ENCODE measurements at places on chromosomes 1 and 21.

GRCh38 chr1:109929588-109930251 is 19.1 kb downstream of the CSF1 start:
- no peak for DNase-seq

GRCh38 chr1:35186239-35186638 is 6.7 kb downstream of the SFPQ start:
- DNase-seq, result no peak

DNA sequence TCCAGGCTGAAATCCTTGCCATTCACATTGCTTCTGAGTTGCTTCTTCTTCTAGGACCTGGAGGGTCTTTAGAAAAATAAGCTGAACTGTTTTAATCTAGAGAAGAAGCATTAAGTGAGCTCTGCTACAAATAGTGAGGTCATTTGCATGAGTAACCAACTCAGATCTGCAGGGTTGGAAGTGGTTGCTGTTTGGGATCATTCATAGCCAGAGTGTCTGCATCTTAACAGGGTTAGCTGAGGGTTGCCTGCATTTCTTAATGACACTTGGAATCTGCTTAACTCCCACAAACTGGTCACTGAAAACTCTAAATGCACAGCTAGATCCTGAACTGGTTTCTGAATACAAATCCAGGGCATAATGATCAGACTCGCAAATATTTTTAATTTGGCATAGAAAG is 9.9 kb downstream of the CNIH3 start:
- no peak for DNase-seq

GRCh38 chr1:58942759-58943191 is 158.9 kb upstream of the JUN start:
- DNase-seq, result no peak

DNA sequence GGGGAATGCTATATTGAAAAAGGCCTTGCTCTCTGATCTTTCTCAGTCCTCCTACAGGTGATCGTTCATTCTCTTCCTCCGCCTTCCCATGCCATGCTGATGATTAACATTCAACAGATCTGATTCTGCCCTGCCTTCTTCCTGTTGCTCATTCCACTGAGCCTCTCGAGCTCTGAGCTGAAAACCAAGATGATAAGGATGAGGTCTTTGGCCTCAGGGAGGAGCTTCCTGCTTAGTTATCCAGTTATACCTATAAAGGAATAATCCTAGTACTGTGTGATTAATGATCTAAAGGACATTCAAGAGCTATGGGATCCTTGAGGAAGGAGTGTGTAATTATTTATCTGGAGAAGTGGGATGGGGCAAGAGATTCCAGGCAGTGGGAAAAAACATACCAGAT is 25.2 kb upstream of the MAP3K7CL start:
- DNase-seq, result no peak

DNA sequence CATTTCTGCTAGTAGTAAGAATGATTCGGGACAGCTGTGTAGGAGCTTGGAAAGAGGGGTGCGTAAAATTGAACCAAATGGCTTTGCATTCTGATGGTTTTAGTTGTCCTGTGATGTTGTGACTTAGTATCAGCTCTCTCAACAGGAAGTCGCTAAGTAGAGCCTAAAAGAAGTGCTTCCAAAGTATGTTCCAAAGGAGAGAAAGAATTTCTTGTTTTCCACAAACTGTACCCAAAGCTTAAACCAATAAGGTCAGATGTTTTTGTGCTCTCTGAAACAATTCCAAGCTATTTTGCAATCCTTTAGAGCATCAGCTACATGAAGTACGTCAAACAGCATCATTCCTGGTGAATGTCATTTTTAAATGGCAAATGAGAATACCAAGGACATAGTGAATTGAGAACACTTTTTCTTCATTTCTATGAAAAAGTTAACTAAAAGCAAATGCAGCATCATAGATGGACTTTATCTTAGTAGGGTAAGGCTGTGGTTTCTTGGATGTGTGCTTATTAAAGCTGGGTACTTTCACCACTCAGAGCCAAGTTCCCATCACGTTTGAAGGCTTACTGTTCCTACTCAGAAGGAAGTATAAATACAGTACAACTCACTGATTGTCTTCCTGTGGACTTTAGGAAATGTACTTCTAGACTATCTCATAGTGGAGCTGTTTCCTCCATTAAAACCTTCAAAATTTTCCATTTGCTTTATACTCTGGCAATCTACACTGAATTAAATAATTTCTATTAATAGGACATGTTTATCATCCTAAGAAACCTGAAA is 148.6 kb downstream of the C1orf21 start:
- DNase-seq, result no peak

DNA sequence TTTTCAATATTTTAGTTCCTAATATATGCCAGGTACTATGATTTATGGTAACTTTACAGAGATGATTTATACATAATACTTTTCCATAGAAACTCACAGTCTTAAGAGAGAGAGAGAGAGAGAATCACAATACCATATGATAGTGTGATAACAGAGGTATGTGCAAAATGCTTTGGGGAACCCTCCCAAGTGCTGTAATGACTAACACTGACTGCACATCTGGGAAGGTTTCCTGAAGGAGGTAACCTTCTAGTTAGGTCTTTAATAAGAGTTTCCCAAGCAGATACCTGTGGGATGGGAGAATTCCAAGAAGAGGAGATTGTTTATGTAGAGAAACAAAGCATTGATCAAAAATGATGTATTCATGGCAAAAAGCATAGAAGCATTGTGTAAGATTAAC is 34.6 kb upstream of the PIGC start:
- DNase-seq, result no peak

DNA sequence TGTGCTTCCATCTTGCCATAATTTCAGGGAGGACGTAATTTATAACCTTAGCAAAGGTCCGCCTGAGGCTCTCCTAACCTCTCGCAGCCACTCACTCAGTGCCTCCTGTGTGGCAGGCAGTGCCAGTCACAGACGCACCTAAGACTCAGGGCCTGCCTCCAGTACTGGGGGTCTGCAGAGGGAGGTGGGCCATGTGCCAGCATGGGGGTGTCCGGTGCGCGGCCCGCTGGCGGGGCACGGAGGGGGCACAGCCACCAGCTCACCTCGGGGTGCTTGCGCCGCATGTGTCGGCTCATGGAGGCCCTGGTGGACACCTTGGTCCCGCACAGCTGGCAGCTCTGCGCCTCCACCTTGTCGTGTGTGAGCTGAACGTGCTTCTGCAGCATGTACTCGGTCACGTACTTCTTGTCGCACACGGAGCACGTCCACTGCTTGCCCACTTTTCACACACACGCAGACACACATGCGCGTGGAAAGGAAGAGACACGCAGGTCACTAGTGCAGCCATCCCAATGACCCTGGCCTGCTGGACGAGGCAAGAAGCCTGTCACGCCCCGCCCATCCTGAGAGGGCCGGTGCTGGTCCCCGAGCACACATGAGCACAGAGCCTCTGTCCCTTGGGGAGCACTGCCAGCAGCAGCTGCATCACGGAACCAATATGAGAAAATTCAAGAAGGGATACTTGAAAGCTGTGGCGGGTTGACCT is 43.2 kb upstream of the RIPK4 start:
- DNase-seq, result no peak

DNA sequence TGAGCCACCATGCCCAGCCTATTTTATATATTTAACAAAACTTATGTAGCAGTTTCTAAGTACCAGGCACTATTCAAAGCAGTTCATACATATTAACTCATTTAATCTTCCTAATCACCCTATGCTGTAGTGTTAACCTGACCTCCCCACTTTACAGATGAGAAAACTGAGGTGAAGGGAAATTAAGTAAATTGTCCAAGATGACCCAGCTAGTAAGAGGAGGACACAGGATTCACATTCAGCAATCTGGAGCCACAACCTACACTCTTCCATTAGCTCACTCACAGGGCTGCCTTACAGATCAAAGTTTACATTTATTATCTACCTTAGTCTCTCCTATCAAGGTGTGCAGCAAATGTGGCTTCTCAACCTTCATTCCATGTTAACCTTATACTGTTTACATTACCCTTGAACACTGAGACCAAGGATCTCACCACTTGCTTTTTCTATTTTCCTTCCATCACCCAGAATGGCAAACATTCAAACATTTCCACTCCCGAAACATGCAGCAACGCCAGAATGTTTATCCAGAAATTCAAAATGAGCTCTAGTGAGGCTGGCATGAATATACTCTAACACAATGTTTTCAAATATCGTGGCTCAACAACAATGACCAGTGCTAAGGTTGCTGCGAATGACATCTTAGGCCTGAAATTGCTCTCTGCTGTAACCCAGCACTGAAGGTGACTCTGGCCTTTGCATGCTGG is 24.5 kb downstream of the HIVEP3 start:
- DNase-seq, result no peak

DNA sequence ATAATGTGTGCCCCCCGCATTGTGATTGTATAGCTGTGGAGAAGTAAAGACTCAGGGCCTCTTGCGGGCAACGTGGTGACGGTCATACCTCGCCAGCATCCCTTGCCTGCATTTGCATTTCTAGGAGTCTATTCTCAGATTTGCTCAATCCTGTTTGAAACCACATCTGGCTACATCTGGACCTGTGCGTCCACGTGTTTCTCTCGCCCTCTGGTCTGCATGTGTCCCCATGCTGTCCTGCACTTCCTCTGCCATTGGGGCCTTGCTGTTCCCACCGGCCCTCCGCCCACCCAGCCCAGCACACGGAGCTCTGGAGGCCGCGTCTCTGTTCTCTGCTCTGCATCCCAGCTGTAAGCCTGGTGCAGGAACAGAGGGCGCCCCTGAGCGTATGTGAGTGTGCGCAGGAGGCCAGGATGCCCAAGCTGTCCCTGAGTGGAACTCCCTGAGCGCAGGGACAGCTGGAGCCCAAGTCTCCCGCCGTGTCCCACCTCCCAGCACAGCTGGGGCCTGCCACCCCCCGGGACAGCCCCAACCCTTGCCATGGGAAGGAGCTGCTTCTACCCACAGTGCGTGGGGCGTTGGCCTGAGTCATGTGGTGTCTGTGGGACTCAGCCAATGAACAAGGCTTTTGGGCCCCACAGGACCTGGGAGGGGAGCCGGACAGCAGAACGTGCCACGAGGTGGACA is 1.6 kb downstream of the KRTAP10-2 start:
- no peak for DNase-seq

GRCh38 chr1:201172999-201173610 is 17.5 kb upstream of the IGFN1 start:
- no peak for DNase-seq

GRCh38 chr1:209405183-209405814 is 178.2 kb upstream of the CAMK1G start:
- no peak for DNase-seq

DNA sequence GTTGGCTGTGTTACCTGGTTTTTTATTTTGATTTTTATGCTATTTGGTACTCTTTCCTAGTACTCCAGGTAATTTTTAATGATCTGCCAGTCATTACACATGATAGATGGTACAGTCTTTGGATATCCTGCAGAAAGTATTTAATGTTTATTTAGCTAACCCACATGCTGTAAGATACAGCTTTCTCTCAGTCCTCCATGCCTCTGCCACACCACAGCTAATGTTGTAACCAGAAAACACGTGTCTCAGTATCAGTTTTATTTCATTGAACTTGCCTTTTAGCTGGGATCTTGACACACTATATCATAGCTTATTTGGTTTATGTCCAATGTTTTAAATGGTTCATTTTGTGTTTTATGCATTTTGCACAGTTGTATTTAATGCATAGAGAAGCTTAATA is 1648.4 kb downstream of the KCNT2 start:
- DNase-seq, result no peak

- DNase-seq, result no peak
Measured at GRCh38 chr1:244839656-244840055, 4.2 kb downstream of the COX20 start.

DNA sequence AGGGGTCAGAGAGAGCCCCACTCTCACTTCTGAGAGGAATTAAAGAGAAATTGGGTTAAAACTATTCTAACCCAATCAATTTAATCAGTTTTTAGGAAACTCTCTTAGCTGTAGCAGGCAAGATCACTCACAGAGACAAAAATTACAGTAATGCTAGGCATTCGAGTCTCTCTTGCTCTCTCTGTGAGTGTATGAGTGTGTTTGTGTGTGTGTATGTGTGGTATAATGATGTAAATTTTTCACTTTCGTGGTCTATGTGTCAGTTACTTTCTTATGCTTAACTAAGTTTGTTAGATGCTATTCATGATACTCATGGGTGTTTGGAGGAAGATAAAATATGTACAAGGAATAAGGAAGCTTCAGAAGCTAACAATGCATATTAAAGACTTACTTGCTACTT is 131.3 kb downstream of the FASLG start:
- DNase-seq, result no peak

GRCh38 chr1:51340380-51340779 is 10.0 kb upstream of the TTC39A start:
- DNase-seq, result no peak

GRCh38 chr21:45497846-45498645 is 44.2 kb downstream of the SLC19A1 start:
- no peak for DNase-seq

DNA sequence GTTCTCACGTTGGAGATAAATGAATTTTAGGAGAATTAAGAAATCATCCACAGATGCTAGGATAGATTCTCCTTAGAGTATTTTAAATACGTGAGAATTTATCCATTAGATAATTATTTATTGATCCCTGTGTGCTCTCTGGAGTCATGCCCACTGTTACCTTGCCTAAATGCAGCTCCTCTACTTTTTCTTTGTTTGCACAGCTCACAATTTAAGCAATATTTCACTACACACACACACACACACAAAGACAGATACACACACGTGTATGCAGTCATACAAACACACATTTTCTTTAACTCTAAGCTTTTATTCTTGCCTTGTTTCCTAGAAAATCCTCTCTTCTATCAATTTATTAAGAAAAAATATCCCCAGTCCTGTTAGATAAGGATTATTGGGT is 51.7 kb downstream of the GPR88 start:
- no peak for DNase-seq

GRCh38 chr1:64935551-64936155 is 30.7 kb downstream of the JAK1 start:
- no peak for DNase-seq

DNA sequence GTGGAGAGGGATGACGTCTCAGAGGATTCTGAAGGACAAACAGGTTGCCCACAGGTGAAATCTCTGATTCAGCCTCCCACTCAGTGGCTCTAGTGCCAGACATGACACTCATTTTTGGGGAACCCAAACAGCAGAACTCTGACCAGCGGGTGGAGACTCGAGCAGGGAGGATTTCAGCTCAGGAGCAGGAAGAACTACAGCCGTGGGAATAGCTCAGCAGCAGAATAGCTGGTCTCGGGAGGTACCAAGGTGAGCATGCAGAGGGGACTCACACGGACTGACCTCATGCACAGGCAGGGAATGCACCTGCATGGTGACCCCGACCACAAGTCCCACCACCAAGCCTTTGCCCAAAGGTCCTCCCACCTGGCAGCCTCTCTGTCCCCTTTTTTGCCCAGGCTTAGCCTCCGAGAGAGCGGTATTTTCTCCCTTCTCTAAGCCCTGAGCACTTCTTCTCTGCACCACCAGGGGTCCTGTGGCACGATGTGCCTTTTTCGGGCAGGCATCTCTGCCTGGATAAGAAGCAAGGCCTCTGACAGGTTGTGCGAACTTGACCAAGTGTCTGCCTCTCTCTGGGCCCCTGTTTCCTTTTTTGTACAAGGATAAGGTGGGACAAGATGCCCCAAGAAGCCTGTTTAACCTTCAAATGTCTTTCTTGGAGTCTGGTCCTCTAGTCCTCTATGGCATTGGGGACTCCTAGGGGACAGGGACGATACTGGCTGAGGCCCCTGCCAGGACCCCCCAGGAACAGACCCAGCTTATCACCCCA is 8.8 kb upstream of the FGR start:
- no peak for DNase-seq

Measured in CMK (cell line).